Right hindlimb (tissue), 1 donor: ENCODE measurements at places on chromosomes 1 and 21.

GRCh38 chr1:159707472-159708260, 6.7 kb downstream of the CRP start:
- no peak for DNase-seq

DNA sequence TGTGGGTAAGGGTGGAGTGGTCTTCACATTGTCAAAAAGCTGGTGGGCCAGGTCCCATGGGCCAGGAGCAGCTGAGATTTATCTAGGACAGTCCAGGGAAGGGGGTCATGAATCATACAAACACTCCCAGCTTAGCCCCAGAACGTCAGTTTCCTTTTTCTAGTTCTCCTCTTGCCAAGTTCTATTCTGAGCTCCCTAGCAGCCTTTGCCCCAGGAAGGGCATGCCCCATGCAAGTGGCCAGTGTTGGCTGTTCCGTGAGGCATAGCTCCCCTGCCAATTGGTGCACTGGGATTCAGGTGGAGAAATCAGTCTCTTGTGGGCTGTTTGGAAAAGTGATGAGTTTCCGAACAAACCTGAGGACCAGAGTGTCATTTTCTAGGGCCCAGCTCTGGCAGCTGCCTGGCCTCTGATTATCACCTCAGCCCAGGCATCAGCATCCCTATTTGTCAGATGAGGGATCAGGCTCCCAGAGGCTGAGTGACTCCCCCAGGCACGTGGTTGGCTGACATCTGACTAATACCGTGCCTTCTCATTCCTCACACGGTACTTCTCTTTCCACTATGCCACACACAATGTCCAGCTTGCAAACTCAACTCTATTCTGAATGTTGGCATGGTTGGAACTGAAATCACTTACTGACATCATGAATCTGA, 14.2 kb upstream of the MYOM3 start:
- no peak for DNase-seq

GRCh38 chr1:201230676-201231075, 40.1 kb downstream of the IGFN1 start:
- peak; percentile 4 for DNase-seq

GRCh38 chr1:48019714-48020315, 22.6 kb upstream of the TRABD2B start:
- peak; percentile 35 for DNase-seq

DNA sequence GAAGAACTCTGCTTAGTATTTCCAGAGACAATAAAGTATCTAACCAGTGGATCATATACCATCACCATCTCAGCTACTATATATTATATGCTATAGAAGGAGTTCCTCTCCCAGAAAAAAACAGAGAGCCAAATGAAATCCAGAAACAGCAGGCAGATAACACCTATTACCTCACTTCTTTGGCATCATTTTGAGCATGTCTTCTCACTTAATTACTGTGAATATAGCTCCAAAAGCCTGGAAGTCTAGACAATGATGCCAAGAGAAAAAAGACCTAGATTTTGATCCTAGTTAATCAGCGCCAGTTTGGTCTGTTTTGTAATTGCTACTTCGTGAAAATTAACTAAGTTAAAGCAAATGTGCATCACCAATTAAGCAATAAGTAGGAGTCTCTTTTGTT, 131.3 kb downstream of the EIF4G3 start:
- DNase-seq, result no peak

GRCh38 chr1:219220945-219221344, 47.3 kb downstream of the LYPLAL1 start:
- DNase-seq, result no peak

DNA sequence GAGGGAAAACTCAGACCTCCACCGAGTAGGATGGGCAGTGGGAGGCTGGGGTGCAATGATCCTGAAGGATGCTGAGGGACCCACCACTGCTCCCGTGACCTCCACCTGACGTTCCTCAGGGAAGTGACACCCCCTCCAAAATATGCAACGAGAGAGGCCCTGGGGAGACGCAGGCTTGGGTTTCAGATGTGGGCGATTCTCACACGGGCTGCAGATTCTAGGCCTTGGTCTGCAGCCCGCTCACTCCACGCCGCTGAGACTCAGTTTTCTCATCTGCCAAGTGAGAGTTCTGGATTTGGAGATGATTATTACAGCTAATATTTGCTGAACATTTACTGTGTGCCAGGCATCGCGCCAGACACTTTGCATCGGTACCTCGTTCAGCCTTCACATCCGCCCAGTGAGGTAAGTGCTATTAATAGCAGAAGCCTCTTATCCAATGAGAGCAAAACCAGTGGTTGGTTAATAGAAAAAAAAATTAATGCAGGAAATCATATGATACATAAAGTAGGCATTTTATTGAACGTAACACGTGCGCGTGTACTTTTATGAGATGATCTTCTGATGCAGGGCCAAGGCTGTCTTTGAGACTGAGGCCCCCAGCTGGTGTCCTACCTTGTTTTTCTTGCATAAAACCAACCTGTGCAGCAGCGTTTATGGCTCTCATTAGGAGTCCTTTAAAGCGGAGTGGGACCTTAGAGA, 102.0 kb upstream of the RUNX3 start:
- peak; percentile 78 for DNase-seq

- no peak for DNase-seq
Measured at GRCh38 chr1:7380712-7381111, 390.4 kb upstream of the VAMP3 start.

DNA sequence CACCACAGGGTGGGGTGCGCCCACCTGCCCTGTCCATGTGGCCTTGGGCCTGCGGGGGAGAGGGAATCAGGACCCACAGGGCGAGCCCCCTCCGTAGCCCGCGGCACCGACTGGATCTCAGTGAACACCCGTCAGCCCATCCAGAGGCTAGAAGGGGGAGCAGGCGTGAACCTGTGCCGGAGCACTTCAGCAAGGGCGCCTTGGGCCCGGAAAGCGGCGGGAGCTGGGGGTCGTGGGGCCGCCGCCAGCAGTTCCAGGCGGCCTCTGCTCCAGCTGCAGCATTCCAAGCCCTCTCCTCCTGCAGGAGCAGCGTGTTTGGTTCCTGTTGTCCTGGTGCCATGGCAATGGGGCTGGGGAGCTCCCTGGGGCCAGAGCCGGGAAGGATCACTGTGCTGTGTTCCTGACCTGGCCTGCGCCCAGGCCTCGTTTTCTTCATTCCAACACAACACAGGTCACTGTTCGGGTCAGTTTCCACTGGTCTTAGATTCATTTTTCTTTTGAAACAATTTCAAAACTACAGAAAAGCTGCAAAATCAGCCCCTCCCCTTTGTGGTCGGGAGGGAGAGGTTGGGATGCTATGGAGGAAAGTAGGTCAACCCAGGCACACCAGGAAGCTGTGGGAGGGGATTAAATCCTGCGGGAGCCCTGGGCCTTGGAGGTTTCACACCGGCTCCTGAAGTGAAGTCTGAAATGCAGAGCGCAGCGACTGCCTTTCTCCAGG, 18.8 kb downstream of the SLX9 start:
- DNase-seq, result peak; percentile 95

DNA sequence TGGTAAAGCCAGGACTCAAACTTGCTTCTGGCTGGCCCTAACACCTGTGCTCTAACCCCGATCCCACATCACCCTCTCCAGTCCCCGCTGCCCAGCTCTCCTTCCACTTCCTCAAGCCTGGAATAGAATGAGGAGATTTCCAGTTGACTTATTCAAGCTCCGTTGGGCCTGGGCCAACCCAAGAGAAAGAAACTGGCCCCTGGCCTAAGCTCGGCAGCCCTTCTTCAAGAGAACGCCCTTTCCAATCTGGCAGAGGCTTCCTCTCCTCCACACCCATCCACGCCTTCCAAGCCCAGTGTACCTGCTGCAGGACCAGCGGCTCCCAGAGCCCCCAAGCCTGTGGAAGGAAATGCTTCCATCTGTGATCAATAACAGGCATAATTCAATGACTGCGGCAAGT, 51.9 kb downstream of the LRRN2 start:
- DNase-seq, result peak; percentile 41

DNA sequence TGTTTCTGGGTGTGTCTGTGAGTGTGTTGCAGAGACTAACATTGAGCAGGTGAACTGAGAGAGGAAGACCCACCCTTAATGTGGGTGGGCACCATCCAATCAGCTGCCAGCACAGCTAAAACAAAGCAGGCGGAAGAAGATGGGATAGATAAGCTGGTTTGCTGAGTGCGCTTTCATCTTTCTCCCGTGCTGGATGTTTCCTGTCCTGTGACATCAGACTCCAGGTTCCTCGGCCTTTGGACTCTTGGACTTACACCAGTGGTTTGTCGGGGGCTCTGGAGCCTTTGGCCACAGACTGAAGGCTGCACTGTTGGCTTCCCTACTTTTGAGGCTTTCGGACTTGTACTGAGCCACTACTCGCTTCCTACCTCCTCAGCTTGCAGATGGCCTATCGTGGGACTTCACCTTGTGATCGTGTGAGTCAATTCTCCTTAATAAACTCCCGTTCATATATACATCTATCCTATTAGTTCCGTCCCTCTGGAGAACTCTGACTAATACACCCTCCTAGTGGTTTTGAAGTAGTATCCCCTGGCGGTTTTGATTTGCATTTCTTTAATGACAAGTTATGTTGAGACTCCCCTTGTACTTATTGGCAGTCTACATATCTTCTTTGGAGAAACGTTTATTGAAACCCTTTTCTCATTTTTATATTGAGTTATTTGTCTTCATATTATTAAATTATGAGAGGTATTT, 546.6 kb upstream of the TMPRSS15 start:
- DNase-seq, result no peak

- DNase-seq, result no peak
Measured at GRCh38 chr21:45465105-45465504, 60.1 kb downstream of the COL18A1 start.

DNA sequence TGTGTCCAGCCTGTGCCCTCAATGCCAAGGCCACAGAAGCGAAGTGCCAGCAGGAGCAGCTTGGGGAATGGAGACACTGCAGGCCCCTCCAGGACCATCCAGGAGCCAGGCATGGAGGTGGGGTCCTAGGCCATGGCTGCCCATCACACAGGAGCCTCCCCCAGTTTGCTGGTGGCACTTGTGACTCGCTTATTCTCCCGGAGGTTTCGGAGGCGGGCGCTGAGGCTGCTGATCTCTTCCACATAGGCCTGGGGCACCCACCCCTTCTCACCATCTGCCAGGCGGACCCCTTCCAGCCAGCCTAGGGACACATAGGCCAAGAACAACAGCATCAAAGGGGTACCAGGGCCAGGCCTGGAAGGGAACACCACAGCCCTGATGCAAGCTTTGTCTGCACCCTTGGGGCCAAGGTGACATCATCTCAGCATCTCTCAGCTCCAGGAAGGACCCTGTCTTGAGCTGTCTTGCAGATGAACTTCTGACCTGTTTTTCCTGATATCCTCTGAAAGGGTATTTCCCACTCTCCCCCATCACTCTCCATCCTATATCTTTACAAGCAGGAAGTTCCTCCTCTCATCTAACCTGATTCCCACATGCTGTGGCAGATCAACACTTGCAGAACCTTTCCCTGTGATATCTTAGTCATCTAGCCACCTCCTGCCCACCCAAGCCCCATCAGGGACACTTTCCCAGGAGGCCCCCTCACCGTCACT, 13.9 kb downstream of the ARHGEF19 start:
- no peak for DNase-seq

DNA sequence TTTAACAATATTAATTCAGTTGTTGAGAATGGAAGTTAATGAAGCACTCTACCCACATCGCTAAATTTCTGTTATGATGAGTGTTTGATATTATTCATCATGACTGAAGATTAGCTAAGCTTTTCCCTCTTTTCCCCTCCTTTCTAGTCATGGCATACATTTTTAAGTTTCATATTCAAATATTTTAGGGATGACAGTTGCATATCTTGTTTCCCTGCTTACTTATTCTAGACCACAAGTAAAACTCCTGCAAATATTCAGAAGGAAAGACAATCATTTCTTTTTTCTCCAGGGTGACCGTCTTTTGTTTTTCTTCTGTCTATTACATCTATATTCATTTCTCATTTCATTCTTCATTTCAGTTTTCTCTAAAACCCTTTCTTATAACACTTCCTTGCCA, 906.0 kb downstream of the ADGRL2 start:
- DNase-seq, result no peak
